Stimulated activated CD4-positive, alpha-beta T cell treated with anti-CD3 and anti-CD28 coated beads, Interleukin-4, amount 100 ng/mL, for 4 hours (primary cell): ENCODE measurements at places on chromosomes 16 and 17.

GRCh38 chr17:46264456-46265198 lies 30.3 kb upstream of the LRRC37A start:
- DNase-seq: no peak

GRCh38 chr16:79329166-79329521 lies 271.4 kb downstream of the MAF start:
- DNase-seq: no peak

- no peak for DNase-seq
Measured at GRCh38 chr17:28324781-28325180, 5.8 kb downstream of the TMEM97 start.

GRCh38 chr16:69613378-69614154 lies 47.8 kb downstream of the NFAT5 start:
- no peak for DNase-seq

GRCh38 chr17:38534498-38534885 lies 71.3 kb downstream of the SRCIN1 start:
- DNase-seq: no peak

- no peak for DNase-seq
Measured at GRCh38 chr17:179781-180380, 1.6 kb downstream of the DOC2B start.

DNA sequence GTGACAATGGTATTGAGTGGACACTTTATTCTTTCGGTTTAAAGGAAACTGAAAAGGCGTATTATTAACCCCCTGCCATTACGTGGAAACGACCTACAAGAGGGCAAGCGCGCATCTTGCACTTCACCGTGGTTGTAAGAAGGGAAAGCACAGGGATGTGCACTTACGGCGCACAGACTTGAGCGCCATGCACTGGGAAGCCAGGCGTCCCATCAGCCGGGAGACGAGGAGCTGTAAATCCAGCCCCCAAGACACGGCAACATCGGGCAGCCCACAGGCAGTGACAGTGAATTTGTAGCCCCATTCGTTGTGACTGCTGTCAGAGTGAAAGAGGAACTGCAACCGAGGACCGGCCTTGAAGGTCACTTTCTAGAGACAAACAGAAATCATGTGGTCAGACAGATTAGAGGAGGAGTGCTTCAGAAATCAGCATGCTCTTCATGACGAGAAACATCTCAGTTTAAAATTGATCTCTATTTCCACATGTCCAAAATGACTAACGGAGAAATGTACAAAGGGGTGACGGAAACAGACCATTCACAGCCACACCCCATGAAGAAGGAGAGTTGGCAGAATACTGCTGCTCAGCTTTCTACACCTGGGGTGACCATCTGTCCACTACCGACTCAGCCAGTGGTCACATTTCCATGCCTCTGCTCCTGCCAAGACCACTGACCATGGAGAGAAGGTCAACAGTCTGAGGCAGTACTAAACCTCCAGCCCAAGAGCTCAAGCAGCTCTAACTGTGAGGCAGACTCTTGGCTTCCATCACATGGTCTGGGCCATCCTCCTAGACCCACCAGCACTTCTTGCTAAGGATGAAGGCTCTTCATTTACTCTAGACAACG lies 68.6 kb downstream of the ZZEF1 start:
- no peak for DNase-seq

GRCh38 chr16:70577256-70577698 lies 53.7 kb downstream of the SF3B3 start:
- no peak for DNase-seq

GRCh38 chr17:32449963-32450362 lies 5.7 kb downstream of the PSMD11 start:
- no peak for DNase-seq

- DNase-seq: no peak
Measured at GRCh38 chr17:82587234-82588086, 60.8 kb downstream of the WDR45B start.

- no peak for DNase-seq
Measured at GRCh38 chr16:65875381-65876055, 491.0 kb upstream of the CDH5 start.

DNA sequence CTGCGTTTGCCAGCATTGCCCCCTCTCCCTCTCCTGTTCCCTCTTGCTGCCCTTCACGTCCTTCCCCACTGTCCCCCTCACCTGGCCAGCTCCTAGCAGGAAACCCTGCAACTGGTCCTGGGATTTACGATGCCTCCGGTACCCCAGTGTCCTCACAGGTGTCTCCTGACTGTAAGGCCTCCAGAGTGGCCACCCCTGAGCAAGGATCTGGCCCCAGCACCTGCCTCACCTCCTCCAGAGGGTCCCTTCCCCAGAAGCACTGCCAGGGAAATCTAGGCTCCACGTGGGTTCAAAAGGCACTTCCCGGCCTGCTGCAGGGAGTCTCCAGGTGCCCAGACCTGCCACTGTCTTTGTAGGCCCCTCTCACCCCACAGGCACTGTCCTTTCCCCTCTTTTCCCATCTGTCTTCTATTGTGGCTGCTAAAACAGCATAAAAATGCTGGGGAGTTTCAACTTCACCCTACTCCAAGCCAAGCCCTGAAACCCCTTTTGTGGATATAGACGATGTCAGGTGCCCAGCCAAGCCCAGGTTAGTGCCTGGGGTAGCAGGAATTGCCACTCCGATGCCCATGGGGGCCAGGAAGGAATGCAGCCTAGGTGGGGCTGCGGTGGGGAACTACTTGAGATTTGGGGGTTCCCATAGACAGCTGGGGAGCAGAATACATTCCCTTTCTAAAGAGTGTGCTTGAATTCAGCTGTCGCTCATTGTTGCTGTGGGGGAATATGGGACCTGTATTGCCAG lies 25.7 kb downstream of the RAB11FIP4 start:
- DNase-seq: no peak

DNA sequence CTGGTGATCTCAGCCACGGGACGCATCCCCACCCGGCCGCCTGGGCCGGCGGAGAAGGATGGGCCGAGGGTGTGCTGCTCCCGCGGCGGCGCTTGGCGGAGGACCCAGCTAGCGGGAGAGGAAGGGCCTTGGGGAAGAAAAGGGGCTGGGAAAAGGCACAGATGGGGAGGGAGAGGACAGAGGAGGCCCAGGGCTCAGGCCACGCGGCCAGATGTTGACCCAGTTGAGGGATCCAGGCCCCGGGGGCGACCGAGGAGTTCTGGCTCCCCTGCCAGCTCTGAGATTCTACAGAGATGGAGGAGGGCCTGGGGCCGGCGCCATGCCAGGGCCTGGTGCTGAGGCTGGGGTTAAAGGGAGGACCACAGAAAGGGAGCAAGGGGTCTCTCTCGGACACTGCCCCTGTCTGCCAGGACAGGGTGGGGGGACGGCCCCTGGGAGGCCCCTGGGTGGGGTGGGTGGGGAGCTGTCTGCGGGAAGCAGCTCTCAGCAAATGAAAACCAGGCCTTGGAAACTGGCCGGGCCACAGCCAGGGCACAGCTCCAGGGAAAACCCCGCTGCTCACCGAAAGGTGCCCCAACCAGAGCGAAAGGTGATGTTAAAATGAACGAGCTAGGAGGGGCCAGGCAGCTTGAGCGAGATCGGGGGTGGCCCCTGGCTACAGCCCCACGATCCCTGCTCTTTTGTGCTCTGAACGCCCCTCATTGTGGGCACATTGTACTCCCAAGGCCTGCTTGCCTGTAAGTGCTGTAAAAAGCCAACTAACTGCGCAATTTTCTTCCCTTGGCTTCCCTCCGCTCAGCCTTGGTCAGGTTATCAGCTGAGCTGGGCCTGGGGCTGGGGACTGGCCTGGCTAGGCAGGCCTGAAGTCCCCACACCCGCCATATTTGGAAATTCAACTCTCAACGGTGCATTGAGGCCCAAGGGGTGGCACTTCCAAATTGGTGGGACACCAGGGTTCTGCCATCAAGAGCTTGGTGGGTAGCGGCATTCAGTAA lies 191.4 kb downstream of the ZNF423 start:
- no peak for DNase-seq
